ENCODE measurements at places on chromosomes 1 and 21.

- no peak for DNase-seq
Measured at GRCh38 chr21:16402752-16403151, 673.0 kb downstream of the USP25 start.

DNA sequence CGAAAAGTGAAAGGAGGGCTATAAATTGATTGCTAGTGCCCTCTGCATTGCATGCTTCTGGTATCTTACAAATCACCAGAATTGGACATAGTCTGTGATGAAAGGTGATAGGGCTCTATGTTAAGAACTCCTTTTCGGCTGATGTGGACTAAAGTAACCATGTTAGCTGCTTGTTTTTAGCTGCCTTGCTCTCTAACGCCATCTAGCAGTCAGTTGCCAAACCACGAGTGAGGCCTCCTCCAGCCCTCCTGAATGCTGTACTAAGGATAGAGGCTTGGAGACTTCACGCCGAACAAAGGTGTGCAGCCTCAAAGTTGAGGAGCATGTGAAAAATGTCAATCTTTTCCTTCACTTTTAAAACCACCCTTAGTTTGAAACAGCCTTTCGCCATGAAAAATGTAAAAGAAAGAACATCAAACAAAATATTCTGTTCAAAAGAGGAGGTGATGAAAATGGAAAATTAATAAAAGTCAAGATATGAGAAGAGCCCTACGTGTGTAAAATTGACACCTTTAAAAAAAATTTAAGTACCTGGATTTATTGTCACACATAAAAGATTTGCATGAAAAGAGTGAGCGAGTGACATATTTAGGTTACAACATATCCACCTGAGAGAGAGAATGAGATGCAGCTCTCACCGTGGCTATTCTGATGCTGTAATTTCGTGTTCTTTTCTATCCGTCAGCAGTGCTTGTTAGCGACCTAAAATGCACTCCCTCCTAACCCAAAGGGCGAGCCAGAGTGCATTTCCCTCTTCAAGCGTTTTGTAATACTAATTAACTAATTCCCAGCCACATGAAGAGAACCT, 8.1 kb downstream of the LRRC53 start:
- DNase-seq, result peak; percentile 59

DNA sequence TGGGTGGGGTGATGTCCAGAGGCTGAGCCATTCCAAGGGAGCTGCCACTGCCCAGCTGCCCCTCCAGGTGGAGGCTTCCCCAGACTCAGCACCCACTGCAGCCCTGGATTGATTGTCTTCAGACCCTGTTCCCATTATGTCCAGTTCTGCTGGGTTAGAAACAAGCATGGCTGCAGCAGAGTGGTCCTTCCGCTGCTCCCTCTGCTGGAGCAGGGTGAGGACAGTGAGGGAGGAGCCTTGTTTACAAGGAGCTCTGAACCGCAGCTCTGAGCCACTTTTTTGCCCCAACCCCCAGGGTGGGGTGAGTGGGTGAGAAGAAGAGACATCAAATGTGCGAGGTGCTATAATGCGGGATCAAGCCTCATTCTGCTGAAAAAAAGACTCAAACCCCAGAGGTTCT, 2.3 kb downstream of the TNNT2 start:
- DNase-seq, result no peak

DNA sequence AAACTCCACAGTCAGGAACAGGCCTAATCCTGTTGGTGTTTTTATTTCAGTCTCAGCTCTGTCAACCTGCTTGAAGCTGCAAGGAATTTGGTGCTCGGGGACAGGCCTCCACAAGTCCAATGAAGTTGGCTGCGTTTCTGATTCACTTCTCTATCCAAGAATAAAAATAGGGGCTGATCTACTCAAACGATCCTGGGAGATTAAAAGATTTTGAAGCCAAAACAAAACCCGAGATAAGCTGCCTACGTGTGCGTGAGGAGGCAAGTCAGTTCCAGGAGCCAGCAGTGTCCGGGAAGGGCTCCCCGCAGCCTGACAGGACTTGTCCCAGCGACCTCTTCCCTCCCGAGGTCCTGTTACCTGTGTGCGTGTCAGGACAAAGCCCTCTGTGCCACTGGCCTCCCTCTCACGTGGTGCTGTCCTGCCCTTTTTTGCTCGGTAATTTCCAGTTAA, 98.0 kb downstream of the ETS2 start:
- no peak for DNase-seq

DNA sequence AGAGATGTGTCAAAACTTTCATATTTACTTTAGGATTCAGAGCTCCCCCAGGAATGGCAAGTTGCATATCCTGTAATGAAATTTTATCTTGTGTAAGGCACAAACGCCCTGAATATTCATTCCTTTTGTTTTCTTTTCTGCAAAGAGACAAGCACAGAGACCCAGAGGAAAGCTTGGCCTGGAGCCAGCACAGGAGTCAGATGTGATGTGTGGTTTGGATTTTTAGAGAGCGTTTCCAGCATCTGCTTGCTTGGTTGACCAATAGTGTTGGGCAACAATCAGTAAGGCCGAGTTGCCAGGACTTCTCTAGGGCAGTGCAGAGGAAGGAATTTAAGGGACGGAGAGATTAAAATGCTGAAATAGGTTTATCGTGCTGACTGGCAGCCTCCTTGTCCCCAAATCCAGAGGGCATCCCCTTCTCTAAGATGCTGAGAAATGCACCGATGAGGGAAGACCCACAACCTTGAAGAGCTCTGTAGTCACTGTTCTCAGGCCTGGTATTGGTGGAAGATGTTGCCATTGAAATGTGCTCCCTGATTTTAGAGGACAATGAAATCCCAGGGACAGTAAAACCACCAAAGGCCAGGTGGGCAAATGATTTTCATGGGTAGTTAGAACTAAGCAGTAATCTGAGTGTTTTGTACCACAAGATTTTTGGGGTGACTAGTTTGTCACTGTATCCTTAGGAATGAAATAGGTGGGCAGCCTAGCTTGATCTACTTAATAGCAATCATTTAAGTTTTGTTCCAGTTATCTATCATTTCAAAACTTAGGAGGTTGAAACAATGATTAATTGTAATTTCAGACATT, 37.9 kb upstream of the RHOU start:
- DNase-seq, result no peak

All from NCI-H1436 treated with DMSO at 0.1 percent for 48 hours (cell line).